Kidney (tissue), 22 donors: ENCODE measurements at places on chromosomes 3 and 15. TPM values are rescaled to one million over a fixed set of nuclear protein-coding genes. Genes with fewer than 3 reads are reported as not detected.

The UBP1 gene
- 57.0 TPM for total RNA-seq

The SPTSSB gene
- 7.8 TPM for total RNA-seq

The GUCA1C gene
- not detected for total RNA-seq

The DUOXA2 gene
- not detected for total RNA-seq

The GOLGA8N gene
- total RNA-seq: 14.7 TPM

GRCh38 chr3:39146611-39147591, 6.5 kb downstream of the CSRNP1 start:
- DNase-seq: peak; percentile 78

- DNase-seq: no peak
These were observed 259.6 kb upstream of the ZNF717 start for GRCh38 chr3:76044601-76045600.

DNA sequence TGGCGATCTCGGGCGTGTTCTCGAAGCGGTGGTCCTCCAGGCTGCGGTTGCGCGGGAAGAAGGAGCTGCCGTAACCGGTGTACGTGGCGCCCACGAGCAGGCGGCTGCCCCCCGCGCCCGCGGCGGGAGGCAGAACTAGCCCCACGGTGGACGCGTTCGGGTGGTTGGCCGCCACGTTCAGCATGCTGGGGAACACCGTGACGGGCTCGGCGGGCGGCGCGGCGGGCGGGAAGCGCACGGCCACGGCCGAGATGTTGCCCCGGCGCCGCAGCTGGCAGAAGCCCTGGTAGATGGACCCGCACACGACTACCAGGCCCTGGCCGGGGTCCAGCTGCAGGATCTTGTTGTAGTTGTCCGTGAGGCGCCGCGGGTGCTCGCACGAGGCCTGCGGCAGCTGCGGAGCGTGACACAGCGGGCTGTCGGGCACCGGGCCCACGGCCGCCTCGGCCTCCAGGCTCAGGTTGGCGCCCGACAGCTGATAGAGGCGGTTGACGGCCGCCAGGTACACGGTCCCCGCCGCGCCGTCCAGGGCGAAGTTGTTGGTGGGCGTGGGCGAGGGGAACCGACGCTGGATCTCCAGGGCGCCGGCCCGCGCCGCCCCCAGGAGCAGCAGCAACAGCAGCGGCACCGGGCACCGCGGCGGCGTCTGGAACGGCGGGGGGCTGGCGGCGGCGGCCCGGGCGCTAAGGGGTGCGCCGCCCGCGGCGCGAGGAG, 397 bp downstream of the PLXND1 start:
- DNase-seq: peak; percentile 72

DNA sequence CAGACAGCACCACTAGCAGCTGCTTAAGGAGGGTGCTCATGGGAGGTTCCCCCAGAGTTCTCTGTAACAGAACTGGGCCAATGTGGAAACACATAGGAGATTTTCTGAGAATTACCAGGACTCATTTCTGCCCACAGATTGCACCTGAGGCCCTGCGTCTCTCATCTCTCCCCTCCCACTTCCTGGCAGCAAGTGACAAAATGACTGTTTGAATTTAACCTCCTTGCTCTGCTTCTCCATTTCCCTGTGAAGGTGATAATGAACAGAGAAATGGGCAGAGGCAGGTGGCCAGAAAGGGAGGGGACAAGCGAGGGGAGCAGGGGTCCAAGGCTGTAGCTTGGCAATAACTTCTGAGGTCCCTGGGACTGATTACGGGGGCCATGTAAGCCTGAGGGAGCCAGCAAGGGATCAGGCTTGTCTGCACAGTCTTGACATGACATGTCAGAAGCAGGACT, 8.0 kb downstream of the EPHB1 start:
- DNase-seq: no peak

DNA sequence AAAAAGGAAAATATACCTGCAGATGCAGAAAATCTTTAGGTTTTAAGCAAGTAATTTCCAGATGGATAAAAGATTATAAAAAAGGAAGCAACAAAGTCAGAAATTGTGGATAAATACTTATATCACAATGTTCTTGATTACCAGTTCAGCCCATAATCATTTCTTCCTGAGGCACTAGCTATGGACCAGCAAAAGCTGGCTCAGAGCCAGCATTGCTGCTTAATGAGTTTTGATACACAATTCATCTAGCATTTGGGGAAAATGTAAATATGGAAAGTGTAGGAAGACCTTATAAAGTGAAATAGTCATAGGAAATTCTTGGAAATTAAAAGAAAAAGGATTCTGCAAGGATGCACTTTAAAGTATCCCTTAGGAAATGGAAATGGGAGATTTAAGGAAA, 168.3 kb upstream of the GBE1 start:
- no peak for DNase-seq

DNA sequence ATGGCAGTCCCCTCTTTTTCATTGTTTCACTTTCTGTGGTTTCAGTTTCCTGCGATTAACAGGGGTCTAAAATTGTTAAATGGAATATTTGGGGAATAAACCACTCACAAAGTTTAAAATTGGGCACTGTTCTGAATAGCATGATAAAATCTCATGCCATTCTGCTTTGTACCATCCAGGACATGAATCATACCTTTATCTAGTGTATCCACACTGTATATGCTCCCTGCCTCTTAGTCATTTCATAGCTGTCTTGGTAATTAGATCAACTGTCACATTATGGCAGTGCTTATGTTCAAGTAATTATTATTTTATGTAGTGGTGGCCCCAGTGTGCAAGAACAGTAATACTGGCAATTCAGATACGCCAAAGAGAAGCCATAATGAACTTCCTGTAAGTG, 734.5 kb downstream of the ZPLD1 start:
- DNase-seq: no peak

GRCh38 chr3:33052671-33053070, 44.3 kb downstream of the GLB1 start:
- no peak for DNase-seq

- no peak for DNase-seq
These were observed 18.0 kb upstream of the HTR3E start for GRCh38 chr3:184078851-184079250.

DNA sequence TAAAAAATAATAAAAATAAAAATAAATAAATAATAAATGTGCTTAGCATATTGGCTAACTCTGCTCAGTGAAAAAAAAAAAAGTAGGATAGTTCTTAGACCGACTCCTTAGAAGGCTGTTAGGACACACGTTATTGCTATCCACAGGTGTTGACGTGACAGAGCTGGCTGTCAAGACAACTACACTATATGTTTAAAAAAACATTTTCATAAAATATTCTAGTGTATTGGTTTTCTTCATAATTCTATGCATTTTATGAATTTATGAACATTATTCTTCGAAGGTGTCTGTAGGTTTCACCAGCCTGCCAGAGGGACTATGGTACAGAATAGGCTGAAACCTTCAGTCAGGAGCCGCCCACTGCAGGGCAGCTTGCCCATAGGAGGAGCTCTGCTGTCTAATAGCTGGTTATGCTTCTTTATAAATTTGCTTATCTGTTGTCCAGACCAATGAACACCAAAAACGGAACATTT, 9.2 kb downstream of the TM4SF1 start:
- DNase-seq: no peak

GRCh38 chr3:169668957-169669741, 5.6 kb upstream of the MECOM start:
- DNase-seq: peak; percentile 94

- no peak for DNase-seq
These were observed 16.4 kb downstream of the UBE2E2 start for GRCh38 chr3:23219552-23219951.

GRCh38 chr3:101513419-101513986, 491 bp upstream of the SENP7 start:
- DNase-seq: no peak

- no peak for DNase-seq
These were observed 224.4 kb upstream of the ICE2 start for GRCh38 chr15:60703207-60703933.
